Mammary epithelial cell (primary cell): ENCODE measurements at places on chromosomes 6 and 20.

DNA sequence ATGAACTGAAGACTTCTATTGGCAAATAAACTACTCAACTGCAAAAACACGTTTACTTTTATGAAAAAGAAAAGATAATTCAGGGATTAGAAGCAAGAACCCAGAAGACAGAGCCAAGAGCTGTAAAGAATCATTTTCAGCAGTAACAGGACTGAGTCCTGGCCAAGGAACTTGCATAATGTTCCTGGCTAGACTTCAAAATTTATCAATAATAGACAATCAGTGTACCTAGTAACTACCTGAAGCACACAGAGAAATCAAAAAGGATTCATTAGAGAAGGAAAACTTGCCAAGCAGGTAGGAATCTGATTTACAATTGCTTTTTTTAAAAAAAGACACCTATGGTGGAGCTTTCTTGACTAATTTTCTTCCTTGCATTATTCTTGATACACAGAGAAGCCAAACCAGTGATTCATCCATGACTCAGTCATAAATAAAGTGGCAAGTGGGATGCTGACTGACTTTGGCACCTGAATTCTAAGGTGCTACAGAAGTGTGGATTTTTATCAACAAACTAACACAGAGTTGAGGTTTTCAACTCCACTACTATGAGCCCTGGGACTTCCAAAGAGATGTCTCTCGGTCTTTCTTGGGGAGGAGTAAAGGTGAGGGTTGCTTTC is 281.3 kb downstream of the BMP7 start:
- peak; percentile 72 for DNase-seq

DNA sequence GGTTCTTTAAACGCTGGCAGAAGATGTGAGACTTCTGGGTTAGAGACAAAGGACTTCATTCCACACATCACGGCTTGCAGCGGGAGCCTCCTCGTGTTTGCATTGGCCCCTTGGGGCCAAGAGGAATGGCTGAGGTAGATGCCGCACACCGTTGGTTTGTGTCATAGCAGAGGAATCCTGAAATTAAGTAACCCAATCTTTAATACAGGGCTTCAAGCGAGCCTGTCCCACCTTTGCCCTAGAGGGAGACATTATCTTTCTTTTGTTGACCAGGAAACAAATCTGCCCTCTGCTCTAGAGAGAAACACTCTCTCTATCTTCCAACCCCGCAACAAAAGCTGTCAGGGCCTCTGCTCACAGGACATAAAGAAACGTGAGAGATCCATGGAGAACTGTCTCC is 277.5 kb upstream of the ZFP64 start:
- DNase-seq = no peak

DNA sequence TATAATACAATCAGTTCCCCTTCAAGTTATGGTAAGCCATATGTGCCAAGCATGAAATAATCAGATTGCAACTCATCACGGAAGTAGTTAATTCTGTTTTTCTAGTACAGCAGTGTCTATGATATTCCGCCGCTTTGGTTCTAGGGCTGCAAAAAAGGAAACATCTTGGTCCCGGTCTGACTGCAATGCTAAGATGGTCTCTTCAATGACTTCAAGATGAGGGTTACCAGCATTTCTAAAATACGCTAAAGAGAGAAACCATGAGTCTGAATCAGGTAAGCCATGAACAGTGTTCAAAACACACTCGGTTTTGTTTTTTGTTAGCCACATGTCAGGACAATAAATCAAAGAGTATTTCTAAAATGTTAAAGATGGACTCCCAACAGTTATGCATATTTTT is 3.2 kb upstream of the ANKRD60 start:
- no peak for DNase-seq

DNA sequence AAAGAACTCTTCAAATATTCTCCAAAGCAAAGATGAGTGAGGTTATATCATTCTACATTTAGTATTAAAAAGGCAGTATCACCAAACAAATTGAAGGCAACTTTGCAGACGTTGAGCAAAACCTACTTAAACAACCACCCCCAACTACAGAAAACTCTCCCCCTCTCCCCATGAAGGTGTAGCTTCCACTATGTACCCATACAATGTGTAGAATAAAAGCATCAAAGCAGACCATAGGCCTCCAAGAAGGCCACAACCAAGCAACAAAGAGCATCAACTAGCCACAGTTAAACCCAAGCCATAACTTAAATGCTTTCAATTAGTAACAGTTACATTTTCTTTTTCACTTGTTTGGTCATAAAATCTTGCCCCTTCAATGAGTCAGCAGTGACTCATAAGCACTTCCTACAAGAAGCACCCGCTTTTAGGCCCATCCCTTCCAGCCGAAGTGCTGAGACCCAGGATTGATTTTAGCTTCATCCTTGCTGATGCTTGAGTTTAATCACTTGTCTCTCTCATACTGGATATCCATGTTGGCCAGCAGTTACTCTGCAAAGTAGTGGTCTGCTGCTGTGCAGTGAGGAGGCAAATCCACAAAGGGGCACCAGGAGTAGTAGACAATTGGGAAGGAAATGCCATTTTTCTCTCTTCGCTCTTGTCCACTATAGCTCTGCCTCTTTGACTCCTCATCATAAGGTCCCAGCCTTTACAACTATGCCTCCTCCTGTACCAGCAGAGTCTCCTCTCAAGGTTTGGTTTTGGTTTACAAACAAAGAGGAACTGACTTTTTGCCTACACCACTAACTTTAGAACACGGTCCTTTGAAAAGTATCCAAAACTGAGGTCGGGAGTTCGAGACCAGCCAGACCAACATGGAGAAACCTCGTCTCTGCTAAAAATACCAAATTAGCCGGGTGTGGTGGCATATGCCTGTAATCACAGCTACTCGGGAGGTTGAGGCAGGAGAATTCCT is 8.4 kb upstream of the NUP153 start:
- peak; percentile 82 for DNase-seq
